ENCODE measurements at places on chromosomes 12 and 14. TPM values are rescaled to one million over a fixed set of nuclear protein-coding genes. Genes with fewer than 3 reads are reported as not detected.

- DNase-seq, result no peak
Measured at GRCh38 chr14:54220704-54221431, 175.9 kb upstream of the CDKN3 start.

GRCh38 chr12:31496257-31496656 lies 94.7 kb downstream of the DENND5B start:
- no peak for DNase-seq

- DNase-seq, result no peak
Measured at GRCh38 chr14:95585953-95586620, 51.2 kb downstream of the GLRX5 start.

Gene IQSEC3
- total RNA-seq, result not detected

DNA sequence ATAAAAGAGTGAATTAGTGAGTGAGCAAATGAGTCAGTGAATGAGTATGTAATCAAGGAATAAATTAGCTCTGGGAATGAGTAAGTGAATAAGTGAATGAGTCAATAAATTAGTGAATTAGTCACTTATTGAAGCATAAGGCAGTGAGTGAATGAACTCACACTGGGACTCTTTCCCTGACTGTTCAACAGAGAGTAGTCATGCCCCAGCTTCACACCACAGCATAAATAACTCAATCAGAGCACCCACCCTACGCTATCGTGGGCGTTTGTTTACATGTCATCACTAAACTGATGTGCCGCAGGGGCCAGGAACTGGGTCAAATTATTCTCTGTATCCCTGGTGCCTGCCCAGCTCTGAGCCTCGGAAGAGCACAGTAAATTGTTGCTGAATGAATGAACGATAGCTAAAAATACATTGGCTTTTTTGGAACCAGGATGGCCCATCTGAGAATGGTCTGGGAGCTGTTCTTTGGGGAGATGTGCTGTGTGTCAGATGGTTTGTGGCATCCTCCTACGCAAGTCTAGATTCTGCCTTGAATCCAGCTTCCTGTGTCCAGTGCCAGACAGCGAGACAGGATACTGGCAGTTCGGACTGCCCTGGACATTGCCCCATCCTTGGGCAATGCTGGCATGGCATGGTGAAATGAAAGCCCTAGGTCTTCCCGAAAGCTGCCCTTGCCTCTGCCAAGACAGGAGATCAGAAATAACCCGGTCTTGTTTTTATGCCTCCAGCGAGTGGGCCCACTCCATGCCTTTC lies 98.0 kb upstream of the RTL1 start:
- DNase-seq, result peak; percentile 71

GRCh38 chr12:12180136-12180535 lies 86.7 kb downstream of the LRP6 start:
- no peak for DNase-seq
